ENCODE measurements at places on chromosomes 4 and X.

GRCh38 chr4:87502580-87503238, 26.5 kb downstream of the SPARCL1 start:
- no peak for DNase-seq

GRCh38 chr4:98394134-98394533, 132.9 kb downstream of the RAP1GDS1 start:
- DNase-seq: no peak

- DNase-seq: no peak
Observed at GRCh38 chrX:148695255-148695654, 194.8 kb downstream of the AFF2 start.

DNA sequence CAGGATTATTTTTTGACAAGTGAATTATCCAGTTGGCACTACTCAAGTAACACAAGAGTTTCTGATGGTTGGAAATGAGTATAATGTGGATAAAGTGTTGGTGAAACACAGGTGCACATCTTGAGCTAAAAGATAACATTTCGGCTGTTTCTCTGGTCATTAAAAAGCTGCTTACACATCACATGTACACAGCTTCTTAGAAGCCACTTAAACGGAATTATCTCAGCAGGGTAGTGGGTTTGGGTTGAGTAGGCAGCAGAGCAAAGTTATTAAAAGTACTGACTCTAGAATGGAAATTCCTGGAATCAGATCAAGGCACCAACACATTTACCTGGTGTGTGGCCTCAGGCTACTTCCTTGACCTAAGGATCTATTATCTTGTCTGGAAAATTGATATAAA, 55.4 kb upstream of the RASSF6 start:
- no peak for DNase-seq

- DNase-seq: no peak
Observed at GRCh38 chr4:161948026-161948770, 215.6 kb downstream of the FSTL5 start.

GRCh38 chrX:139932073-139932900, 566 bp downstream of the ATP11C start:
- DNase-seq: no peak

DNA sequence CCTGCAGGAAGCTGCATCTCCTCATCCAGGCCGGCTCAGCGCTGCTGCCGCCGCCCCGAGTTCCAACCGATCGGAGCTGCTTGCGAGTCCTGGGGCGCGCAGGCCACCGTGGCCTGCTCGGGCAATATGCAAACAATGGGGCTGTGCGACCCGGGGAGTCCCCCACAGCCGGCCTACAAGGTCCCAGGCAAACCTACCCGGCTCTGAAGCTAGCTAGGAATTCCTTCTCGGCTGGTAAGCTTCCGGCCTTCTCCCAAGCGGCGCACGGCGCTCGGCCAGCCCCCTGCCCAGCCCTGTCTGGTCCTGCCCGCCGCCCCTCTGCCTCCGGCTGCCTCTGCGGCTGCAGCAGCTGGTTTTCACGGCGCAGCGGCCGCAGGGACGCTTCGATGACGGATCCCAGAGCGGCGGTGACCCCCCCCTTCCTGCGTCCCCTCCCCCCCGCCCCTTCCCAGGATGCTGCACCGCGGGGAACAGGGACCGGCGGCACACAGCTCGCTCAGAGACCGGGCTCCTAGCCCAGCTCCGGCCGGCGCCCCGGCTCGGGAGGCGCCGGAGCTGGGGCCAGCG, 59.4 kb downstream of the TSC22D3 start:
- DNase-seq: no peak

GRCh38 chrX:40107291-40108161, 9.8 kb upstream of the BCOR start:
- no peak for DNase-seq

DNA sequence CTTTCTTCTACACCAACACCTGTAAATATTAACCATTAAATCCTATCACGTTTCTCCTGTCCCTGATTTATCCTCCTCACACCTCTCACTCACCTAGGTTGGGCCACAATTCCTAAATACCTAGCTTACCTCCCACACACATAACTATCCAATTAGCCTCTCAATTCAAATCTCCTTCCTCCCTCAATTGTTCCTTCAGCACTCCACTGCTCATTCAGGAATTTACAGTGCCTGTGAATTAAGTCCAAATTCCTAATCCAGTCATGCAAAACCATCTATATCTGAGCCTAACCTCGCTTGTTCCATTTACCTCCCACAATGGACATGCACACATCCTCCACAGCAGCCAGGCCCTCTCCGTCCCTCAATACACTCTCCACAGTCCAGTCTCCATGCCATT, 17.5 kb downstream of the ANXA5 start:
- no peak for DNase-seq

- DNase-seq: no peak
Observed at GRCh38 chr4:25500626-25501316, 123.7 kb downstream of the ANAPC4 start.

- DNase-seq: no peak
Observed at GRCh38 chr4:6372649-6373525, 99.5 kb downstream of the PPP2R2C start.

- no peak for DNase-seq
Observed at GRCh38 chr4:184019667-184020623, 114.8 kb downstream of the STOX2 start.

DNA sequence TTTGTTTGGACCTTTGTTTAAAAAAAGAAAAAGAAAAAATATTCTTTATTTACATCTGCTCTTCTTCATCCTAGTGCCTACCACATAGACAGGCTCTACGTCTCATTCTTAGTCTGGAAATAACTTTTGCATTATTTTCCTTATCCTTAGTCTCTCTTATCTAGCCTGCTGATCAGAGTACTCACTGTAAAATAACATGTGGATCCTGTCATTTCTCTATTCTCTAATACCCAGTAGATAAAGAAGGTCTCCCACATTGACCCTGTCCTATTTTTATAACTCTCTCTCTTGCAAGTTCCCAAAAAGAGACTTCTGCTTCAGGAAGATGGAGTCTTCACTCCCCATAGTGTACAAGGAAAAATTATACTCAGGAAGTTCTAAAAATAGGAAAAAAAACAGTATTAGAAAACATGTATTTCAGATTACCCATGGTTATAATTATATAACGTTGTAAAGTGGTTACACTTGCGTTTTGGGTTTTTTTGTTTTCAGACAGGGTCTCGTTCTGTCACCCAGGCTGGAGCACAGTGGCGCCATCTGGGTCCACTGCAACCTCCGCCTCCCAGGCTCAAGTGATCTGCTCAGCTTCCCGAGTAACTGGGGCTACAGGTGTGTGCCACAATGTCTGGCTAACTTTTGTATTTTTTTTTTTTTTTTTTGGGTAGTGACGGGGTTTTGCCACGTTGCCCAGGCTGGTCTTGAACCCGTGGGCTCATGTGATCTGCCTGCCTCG, 23.8 kb downstream of the ZFX start:
- no peak for DNase-seq

GRCh38 chr4:13449590-13449989, 34.5 kb downstream of the RAB28 start:
- DNase-seq: no peak

DNA sequence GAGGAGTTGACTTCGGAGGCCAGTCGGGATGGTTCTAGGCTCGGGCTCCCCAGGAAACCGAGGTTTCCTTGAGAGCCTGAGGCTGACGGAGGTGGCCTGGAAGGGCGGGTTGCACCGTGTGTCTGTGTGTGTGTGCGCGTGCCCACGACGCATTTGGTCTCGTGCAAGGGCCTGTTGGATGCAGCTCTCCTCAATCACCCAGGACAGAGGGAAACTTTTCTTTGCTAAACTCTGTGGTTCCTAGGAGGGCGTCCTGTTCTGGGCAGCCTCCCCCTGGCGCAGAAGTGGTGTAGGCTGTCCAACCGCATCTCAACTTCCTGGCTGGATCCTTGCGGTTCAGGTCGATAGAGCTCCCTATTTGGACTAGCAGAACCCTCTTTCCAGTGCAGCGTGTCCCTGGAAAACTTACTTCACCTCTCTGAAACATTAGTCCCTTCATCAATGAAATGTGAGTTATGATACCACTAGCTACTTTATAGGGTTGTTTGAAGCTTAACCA, 973 bp downstream of the STK32B start:
- no peak for DNase-seq

GRCh38 chr4:26715636-26716242, 131.9 kb downstream of the TBC1D19 start:
- no peak for DNase-seq

DNA sequence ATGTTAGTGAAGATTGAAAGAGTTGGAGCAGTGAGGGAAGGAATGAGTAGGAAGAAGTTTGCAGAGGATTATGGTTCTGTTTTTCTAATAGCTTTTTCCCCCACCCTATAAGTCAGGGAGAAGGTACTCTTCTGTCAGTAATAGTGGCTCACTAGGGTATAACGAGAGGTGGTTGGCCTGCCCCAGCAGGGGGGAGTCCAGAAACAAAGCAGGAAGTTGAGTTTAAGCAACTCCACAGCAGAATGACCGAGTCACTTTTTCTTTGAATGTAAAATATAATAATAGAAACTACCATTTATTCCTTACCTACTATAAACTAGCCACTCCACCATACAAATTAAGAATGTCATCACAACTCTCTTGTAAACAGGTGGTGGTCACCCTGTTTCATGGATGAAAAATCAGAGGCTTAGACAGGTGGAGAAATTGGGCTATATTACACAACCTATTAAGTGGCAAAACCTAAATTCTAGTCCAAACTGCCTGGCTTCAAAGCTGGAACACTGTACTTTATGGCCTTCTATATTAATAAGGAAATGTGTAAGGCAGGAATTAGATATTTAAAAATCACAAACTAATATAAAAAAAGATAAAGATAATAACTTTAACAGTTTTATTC, 21.9 kb downstream of the AP1AR start:
- DNase-seq: no peak

DNA sequence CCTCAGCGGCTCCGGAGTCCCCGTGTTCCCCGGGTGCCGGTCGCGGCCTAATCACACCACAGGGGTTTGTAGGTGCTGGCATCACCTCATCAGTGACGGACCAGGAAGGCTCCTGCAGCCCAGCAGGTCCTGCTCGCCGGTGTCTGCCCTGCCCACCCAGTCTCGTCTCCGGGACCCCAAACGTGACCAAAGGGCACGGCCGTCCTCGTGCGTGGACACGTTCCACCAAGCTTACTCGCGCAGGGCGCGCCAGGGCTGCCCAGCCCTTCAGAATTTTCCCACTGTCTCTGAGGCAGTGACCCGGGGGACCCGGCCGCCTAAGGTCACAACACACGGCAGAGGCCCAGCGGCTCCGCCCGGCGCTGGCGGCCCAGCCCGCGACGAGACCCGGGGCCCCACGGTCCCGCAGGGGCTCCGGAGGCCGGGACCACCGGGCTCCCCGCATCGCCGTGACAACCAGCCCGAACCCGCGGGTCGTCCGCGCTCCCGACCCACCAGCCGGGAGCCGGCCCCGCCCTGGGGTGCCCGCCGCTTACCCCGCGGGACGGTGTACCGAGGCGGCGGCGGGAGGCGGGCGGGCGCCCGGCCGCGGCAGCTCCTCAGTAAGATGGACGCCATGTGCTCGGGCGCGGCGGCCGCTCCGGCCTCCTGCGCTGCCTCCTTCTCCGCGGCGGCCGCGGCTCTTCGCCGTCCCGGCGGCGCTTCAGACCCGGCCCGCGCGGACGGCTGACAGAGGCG, 454 bp downstream of the LETM1 start:
- DNase-seq: no peak

DNA sequence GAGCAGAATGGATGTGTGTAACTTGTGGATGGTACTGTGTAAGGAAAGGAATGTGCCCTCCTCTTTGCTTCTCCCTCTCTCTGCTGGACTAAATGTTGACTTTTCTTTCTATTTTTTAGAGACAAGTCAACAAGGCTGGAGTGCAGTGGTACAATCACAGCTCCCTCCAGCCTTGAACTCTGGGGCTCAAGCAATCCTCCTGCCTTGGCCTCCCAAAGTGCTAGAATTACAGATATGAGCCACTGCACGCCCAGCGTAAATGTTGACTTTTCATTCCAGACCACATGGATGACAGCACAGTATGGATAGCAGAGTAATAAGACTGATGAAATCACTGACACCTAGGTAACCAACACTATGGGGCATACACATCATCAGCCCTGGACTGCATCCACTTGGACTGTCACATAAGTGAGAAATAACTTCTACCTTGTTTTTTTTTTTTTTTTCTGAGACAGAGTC, 5.1 kb upstream of the RPS3A start:
- DNase-seq: no peak

DNA sequence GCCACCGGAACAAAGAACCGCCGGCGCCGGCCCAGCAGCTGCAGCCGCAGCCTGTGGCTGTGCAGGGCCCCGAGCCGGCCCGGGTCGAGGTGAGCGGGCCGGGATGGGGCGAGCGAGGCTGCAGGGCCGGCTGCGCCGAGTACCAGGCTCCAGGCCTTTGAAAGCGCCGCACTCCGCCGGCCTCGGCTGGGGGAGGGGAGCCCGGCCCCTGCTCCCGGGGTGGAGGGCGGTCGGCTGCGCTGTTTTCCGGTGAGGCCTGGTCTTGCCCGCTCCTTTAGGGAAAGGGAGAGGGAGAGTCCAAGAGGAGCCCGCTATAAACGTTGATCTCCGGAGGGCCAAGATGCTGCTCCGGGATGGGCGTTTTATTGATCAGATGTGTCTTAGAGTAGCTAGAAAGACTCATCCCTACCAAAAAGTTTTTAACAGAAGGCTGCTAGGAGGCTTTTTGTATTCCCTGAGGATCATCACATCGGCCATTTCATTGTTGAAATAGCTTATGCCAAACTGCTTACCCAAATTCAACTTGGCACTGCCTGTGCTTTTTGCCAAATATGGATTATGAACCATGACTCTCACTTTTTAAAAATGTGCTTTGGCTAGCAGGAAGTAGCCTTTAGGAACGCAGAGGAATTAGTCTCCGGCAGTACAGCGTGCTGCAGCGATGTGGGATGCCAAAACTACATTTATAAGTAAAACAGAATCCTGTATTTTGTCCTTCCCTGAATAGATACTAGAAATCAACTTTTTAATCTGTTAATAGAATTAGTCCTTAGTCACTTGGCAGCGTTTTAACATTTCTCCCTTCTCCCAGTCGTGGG, 760 bp downstream of the TMEM165 start:
- no peak for DNase-seq

- no peak for DNase-seq
Observed at GRCh38 chr4:113411496-113411938, 350.0 kb downstream of the CAMK2D start.

DNA sequence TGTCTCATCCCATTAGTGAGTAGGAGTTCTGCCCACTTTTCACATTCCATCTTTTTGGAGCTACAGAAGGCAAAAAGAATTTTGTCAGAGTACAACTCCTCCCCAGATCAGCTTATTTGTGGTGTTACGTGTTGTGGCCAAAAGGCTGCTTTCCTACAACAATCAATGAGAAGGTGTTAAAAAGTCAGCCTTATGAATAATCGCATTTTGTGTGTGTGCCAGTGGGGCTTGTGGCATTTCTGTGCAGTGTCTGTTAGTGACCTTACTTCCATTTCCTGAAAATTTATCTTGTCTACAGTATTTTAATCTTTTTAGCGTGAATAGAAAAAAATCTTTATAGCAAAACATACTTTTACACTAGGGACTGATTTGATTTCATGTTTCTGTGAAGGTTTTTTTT, 458.3 kb upstream of the LCORL start:
- DNase-seq: no peak

DNA sequence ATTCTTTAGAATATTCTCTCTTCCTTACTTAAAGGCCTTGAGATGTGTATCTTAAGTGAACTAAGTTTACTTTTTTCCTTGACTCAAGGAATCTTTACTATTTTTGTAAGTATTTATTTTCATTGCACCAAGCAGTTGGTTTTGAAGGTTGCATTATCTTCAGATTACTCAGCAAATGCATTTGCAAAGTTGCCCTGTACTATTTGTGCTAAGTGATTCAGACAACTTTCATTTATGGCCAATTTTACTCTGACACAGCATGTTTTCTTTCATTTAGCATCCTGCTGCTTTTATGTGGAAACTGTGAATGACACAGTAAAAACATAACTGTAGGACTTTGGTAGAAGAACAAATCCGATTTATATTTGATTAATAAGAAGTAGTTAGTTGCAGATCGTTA, 191.0 kb downstream of the CCSER1 start:
- no peak for DNase-seq

All from stimulated activated CD8-positive, alpha-beta memory T cell treated with anti-CD3 and anti-CD28 coated beads, Interleukin-7, amount 100 ng/mL, for 48 hours (primary cell).